Tibial nerve (tissue), 4 donors: ENCODE measurements at places on chromosomes 3 and 15.

- DNase-seq: no peak
These were observed 151.9 kb upstream of the UBE2E1 start for GRCh38 chr3:23653647-23654525.

- DNase-seq: no peak
These were observed 9.2 kb downstream of the SNAP23 start for GRCh38 chr15:42504631-42505030.

- DNase-seq: no peak
These were observed 25.6 kb upstream of the ACAP2 start for GRCh38 chr3:195468391-195468776.

DNA sequence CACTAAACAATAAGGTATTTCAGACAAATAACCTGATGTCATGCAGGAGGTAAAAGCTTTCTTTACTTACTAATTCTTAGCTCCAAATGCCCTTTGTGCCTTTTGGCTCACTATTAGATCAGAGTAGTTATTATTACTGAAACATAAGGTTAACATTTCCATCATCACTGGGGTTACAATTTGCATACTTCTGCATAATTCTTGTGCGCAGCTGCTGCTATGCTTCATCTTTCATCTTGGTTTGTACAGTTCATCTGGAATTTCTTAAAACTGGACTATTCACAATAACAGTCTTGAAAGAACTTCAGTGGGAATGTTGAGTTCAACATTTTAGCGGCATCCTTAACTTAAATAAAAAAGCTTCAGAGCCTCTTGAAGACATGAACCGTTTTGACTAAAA lies 383.2 kb upstream of the ADAMTS9 start:
- no peak for DNase-seq

- DNase-seq: no peak
These were observed 8.9 kb downstream of the ST3GAL6 start for GRCh38 chr3:98772022-98772421.
